ELR (cell line): ENCODE measurements at places on chromosomes 16 and 17.
A peak's percentile ranks its signal among the peaks of the same experiment; 100 is the strongest.

GRCh38 chr16:31063843-31064611 lies 10.0 kb downstream of the ZNF668 start:
- DNase-seq: no peak

DNA sequence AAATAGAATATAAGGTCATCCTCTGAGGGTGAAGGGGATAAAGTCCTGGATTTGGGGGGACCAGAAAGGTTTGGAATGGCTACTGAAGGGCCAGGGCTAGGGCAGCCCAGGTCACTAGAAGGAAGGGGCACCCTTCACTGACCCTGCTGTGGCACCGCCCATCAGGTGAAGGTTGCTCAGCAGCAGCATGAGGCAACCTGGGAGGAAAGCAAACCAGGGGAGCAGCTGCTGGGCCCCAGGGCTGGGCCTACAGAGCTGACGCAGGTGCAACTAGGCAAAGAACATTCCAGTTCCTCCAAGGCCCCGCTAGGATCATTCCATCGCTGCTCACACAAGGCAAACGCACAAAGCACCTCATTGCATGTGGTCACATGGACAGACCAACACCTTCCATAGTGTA lies 3.4 kb upstream of the HSBP1 start:
- DNase-seq: no peak

DNA sequence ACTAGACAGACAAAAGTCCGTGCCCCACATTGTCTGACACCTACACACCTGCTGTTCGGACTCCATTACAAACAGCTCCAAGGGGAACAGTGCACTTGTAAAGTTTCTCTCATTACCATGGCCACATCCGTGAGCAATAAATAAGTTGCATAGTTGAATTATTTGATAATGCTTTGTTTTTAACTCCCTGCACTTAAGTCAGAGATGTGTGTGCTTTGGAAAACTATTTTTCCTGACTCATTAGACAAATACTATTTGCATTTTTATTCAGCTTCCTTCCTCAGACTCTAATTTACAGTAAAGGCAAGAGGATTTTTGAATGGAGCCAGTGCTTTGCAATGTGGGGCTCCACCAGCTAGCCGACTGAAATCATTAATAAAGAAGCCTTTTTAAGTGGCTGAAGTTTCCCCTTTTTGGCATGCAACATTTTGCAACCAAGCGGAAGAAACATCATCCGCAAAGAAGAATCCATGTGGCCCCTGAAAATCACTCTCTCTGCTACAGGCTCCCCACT lies 6.5 kb upstream of the CCL2 start:
- DNase-seq: peak; percentile 23

DNA sequence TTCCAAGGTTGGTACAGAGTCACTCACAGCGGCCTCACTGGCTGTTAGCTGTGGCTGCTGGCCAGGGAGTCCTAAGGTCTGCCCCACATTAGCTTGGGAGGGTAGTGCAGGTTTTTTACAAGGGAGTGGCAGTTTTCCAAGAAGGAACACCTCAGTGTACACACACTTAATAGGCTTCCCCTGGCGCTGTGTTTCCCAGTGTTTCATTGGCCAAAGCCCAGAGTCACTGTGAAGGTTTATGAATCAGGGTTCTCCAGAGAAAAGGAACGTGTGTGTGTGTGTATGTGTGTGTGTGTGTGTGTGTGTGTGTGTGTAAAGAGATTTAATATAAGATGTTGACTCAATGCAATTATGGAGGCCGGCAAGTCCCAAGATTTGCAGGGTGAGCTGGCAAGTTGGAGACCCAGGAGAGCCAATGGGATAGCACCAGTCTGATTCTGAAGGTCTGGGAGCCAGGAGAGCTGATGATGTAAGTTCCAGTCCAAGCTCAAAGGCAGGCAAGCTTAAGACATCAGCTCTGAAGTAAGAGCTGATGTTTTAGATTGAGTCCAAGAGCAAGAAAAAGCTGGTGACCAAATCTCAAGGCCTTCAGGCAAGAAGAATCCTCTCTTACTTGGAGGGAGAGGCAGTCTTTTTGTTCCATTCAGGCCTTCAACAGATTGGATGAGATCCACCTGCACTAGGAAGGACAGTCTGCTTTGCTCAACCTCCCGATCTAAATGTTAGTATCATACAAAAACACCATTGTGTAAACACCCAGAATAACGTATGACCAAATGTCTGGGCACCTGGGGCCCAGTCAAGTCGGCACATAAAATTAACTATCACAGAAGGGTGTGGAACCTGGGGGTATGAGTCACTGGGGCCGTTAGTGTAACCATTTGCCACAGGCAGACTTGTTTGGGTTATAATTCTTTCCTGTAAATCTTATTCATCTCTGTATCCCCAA lies 206.8 kb downstream of the PRKCA start:
- peak; percentile 86 for DNase-seq

DNA sequence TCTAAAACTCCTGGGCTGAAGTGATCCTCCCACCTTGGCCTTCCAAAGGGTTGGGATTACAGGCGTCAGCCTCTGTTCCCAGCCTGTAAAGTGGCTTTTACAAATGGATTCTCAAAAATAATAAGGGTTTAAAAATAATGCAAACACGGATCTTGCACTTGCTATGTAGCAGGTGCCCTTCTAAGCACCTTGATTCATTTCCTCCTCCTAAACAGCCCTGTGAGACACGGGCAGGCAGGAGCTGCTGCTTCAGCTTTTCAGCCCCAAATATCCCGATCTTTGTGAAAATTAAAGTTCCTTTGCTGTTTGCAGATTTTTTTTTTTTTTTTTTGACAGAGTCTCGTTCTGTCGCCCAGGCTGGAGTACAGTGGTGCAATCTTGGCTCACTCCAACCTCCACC lies 31.7 kb downstream of the NAGPA start:
- DNase-seq: no peak

DNA sequence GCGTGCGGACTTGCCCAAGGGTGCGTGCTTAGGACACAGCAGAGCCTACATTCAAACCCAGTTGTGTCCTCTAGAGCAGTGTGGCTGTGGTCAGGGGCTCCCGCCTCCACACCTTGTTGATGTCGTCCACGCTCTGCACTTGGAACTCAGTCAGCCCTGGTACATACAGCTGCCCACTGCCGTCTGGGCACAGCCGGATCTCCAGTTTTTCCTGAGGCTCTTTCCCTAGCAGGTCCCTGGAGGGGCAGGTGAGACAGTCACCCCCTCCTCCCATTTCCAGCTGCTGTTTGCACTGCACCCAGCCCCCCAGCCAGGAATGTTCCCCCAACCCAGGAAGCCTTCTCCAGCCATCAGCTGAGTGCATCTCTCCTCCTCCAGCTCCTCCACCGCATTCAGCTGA lies 25.7 kb downstream of the KATNB1 start:
- DNase-seq: no peak

GRCh38 chr17:50045154-50045553 lies 10.8 kb upstream of the ITGA3 start:
- no peak for DNase-seq

DNA sequence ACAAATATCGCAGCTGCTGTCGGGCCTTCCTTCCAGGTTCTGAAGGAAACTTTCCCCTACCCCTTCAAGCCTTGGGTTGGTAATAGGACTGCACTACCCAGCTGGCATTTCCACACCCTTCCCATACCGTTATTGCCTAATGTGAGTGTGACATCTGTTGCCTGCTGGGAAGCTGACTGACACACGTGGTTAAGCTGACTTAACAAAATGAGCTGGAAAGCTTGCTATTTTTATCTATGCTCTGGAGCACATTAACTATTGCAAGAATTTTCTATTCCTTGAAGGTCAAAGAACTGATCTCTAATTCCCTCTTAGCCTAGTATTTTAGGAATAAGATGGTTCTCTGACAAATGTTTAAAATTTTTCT lies 79.5 kb downstream of the PMP22 start:
- no peak for DNase-seq

- peak; percentile 32 for DNase-seq
Measured at GRCh38 chr17:64998436-64999190, 57.9 kb downstream of the GNA13 start.

GRCh38 chr17:28467456-28468025 lies 5.9 kb upstream of the SLC13A2 start:
- peak; percentile 43 for DNase-seq

- no peak for DNase-seq
Measured at GRCh38 chr16:82187829-82188228, 17.8 kb upstream of the MPHOSPH6 start.

GRCh38 chr16:47492428-47493377 lies 31.6 kb downstream of the PHKB start:
- no peak for DNase-seq

DNA sequence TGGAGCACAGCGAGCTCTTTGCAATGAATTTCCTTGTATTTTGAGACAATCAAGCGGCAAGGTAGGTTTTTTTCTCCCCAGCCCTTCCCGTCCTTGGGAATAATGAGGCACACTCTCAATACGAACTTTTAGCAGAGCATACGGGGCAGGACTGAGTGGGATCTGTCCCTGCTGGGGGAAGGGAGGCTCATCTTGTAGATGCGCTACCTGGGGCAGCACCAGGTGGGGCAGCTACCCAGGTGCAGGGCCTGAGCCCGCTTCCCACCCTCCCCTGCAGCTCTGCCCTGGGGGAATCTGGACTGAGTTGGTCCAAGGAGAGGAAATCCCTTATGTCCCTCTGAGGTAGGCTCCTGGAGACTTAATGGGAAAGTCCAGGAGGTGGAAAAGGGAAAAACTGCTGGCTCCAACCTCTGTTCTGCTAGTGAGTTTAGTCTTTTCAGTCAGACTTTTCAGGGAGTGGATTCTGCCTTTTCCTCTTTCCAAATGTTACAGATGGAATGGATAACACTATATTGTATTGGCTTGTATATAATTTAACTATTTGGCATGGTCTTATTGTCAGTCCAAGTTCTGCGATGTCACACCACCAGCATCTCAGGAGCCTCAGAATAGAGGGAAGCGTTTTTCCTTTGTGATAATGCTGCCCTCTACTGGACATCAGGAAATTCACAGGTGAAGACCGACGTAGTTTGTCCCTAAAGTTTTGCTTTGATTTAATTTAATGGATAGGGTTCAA lies 9.6 kb upstream of the CES1 start:
- peak; percentile 61 for DNase-seq

DNA sequence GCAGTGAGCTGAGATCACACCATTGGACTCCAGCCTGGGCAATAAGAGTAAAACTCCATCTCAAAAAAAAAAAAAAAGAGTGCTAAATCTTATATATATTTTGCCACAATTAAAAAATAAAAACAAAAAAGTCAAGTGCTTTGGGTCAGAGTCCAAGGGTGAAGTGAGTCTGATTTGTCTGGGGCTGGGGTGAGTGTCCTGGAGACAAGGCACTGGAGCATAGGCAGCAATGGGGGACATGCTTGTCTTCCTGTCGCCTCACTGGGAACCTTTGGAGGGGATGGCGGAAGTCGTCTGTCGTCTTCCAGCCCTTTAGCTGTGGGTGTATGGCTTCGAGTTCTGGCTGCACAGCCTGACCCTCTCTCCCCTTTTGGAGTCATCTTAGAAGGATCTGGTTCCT lies 167.1 kb downstream of the NTN1 start:
- DNase-seq: no peak

- DNase-seq: no peak
Measured at GRCh38 chr17:40824015-40824832, 1.8 kb upstream of the KRT10 start.

GRCh38 chr17:82292251-82293154 lies 19.0 kb upstream of the CSNK1D start:
- DNase-seq: peak; percentile 100

GRCh38 chr17:48787828-48788227 lies 29.2 kb downstream of the TTLL6 start:
- no peak for DNase-seq

DNA sequence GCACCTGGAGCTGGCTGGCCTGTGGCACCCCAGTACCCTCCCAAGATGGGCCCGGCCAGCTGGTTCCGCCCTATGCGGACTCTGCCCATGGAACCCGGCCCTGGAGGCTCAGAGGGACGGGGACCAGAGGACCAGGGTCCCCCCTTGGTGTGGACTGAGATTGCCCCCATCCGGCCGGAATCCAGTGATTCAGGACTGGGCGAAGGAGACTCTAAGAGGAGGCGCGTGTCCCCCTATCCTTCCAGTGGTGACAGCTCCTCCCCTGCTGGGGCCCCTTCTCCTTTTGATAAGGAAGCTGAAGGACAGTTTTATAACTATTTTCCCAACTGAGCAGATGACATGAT lies 12.0 kb downstream of the TBX21 start:
- no peak for DNase-seq

DNA sequence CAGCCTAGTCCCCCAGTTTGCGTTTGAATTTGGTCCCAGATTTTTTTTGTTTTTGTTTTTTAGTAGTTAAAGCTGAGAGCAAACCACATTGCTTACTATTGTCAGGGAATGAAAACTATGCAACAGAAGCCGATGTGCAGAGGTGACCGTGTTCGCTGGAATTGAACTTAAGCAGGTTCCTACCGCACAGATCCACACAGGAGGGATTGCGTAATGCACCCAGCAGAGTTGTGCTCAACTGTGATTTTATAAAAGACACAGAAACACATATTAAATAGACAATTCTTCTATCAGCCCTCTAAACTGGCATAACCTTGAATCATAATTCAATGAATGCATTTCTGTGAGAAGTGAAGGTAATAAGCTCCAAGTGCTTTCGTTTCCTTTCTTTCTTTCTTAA lies 443.0 kb downstream of the WWOX start:
- no peak for DNase-seq

GRCh38 chr16:66988197-66988788 lies at the start of gene CES4A:
Gene CES4A, plus strand, starts transcription at chr16:66988589. Its CDS starts 184 bp downstream, at chr16:66988773.
- DNase-seq: peak; percentile 45

DNA sequence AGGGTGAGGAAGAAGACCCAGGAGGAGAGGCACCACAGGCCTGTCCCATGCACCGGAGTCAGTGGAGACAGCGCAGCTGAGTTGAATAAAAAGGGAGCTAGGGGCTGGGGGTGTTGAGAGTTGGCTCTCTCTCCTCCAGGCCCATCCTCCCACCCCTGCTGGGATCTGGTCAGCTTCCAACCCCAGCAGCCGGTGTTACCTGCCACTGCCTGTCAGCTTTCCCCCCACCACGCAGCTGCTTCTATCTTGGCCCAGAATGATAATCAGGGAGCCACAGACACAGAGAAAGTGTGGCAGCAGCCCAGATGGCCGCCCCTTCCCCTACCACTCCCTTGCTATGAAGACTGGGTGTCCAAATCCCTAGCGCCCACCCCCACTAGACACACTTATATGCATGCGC lies 120.6 kb upstream of the RPL38 start:
- no peak for DNase-seq

DNA sequence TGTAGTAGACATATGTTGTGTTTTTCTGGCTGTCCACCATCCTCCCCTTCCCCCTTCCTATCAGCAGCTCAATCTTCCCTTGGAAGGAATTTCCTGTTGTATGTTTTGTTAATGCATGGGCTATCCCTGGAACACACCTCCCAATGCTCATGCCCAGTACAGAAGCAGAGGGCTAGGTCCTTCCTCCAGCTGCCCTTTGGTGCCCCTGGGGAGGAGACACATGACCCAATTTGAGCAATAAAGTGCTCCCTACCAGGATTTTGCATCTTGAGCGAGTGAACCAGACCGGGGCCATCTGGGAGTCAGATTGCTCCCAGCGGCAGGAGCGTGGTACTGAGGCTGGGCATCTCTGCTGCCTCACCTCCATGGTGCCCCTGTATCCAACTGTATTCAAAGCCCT lies 141.5 kb upstream of the MED13 start:
- no peak for DNase-seq

GRCh38 chr16:13332713-13333255 lies 431.4 kb downstream of the SHISA9 start:
- no peak for DNase-seq
